ENCODE measurements at places on chromosomes 3 and 15.

DNA sequence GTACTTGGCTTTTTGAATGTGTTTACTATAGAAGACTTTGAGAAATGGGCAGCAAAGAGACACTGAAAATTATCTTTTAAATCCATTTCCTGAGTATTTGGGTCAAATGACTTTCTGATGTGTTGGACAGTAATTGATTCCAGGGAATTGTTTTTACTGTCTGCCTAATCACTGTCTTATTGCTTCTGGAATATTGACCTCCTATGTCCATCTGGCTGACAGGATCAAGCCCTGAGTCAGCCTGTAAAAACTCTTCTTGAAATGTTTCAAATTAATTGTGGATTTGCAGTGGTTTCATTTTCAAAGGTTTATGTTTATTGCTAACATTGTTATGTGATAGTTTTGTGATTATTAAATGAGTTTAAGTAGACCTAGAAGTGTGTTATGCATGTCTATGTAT is 50.6 kb upstream of the MLF1 start:
- no peak for DNase-seq

- DNase-seq, result no peak
Measured at GRCh38 chr3:98984024-98984423, 82.5 kb upstream of the DCBLD2 start.

- no peak for DNase-seq
Measured at GRCh38 chr15:95836536-95836935, 494.0 kb upstream of the NR2F2 start.

DNA sequence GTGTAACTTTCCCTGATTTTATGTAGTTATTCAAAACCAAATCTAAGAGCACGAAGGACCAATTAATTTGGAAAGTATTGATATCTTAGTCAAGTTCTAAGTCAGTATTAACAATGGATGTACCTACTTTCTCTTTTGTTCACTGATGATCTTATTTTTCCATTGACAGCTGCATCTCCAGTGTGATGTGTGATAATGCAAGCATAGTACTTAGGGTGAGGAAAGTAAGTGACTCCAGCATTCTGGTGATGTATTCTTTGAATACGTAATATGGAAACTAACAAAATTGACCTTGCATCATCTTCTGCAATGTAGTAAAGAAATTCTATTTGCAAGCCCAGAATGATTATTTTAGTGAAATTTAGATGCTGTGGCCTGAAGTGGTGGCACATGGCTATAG is 22.4 kb downstream of the FBXW12 start:
- no peak for DNase-seq

- DNase-seq, result no peak
Measured at GRCh38 chr15:31223478-31224350, 102.9 kb upstream of the KLF13 start.

DNA sequence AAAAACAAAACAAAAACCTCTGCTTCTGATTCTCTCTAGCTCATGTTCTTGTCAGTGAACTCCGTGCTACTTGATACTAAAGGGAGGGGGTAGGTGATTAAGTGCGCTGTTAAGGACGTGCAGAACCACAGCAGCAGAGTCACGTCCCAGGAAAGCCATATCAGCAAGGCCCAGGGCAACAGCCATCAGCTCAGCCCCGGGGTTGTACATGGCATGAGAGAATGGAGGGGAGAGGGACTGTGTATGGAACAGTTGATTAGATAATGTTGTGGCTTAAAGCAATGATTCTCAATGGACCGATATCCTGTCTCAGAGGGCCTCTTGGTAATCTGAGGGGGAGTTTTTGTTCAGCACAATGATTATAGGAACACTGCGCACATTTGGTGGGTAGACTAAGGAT is 27.6 kb downstream of the C2CD4A start:
- no peak for DNase-seq

Measured in RWPE2 (cell line).